ENCODE measurements at places on chromosomes 7 and 10. TPM values are rescaled to one million over a fixed set of nuclear protein-coding genes. Genes with fewer than 3 reads are reported as not detected.

DNA sequence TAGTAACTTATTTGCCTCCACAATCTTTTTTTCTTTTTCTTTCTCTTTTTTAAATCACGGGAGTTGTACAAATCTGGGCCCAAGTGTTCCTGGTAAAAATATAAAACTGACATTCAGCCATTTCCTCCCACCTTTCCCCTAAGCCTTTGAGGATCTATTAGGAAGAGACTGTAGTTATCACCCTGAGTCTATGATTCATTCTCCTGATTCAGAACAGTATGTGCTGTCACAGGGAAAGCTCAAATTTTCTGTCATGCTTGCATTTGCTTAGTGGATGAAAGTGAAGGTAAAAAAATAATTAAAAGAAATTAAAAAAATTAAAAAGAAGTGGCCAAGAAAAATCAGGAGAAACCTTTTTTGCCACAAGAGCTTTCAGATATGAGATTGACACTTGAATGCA is 71.7 kb downstream of the KIF20B start:
- DNase-seq = no peak

GRCh38 chr10:83612050-83612449 is 527.3 kb upstream of the GHITM start:
- no peak for DNase-seq

NPY4R gene
- not detected for polyA plus RNA-seq

DDC gene
- polyA plus RNA-seq = 0.46 TPM

PAX2 gene
- not detected for polyA plus RNA-seq

DNA sequence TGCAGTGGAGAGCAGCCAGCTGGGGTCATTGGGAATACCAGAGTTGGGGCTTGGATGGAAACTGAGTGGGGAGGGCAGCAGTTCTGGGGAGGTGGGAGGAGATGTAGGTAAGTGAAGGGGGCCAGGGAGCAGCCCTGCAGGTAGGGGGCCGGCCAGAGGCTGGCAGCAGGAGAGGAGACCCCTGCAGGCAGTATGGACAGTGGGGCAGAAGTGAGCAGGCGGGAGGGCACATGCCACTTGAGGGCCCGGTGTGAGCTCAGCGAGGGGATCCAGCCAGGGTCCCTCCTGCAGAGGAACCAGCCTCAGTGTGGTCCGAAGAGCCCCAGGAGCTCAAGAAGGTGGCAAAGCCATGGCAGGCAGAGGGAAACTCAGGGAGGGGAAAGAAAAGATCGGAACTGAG is 75.4 kb downstream of the WDR11 start:
- no peak for DNase-seq

DNA sequence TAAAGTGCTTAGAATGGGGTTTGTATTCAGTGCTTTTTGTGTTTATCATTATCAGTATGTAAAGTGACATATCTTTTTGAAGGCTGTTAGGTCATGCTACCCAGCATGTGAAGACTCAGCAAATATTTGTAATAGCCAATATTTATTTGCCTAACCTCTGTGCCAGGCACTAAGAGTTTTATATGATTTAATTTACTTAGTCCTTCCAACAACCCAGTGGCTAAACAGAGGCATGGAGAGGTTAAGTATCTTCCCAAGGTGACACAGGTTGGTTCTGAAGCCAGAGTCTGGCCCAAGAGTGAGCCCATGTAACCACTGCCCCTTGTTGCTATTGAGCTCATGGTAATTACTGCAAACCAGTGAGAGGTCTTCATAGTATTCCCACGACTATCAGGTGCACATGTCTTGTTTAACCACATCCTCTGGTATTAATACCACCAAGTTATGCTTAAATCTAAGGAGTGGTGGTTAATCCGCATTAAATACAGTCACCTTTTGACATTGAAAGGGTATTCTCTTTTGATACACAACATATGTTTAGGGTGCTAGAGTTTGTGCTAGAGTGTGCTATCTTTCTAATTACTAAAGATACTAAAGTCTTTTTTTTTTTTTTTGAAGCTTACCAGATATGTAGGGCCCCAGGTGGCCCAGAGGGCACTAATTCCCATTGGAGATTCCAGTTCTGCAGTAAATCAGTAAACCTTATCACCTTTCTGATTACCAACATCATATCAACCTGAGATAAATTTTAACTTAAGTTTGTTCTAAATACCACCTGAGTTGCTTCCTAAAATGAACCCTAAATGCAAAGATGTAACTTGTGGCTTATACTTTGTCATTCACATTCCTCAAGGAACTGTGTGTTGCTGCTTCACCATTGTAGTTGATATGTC is 2.9 kb downstream of the ADD3 start:
- no peak for DNase-seq

OR6V1 gene
- polyA plus RNA-seq = not detected

GRCh38 chr7:79037001-79037400 is 416.5 kb downstream of the MAGI2 start:
- no peak for DNase-seq

MACROH2A2 gene
- polyA plus RNA-seq = 30.7 TPM

DNA sequence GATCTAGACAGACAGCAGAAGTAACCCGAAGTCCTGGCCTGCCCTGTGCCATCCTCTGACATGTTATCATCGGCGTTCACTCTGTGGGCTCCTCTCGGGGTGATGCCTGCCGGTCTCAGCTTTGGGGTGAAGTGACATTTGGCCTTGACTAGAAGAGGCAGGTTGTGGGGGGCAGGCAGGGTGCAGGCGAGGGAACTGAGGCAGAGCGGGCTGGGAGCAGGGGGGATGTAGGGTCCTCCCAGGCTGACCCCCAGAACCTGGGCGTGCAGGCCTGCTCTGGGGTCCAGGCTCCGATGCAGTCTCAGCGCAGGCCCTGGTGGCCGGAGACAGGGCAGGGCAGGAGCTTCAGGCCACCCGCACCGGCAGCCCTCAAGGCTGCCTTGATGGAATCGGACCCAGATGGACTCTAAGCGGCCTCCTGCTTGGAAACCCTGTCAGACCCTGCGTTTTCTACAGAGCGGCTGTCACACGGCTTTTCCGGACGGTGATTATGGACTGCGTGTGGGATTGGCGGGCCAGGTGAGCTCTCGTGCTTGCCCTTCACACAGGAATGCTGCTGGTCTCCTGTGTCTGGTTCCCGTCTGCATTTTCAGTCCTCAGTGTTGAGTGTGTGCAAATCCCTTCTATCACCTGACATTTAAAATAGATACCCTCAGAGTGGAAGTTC is 842 bp upstream of the JAKMIP3 start:
- DNase-seq = no peak

DNA sequence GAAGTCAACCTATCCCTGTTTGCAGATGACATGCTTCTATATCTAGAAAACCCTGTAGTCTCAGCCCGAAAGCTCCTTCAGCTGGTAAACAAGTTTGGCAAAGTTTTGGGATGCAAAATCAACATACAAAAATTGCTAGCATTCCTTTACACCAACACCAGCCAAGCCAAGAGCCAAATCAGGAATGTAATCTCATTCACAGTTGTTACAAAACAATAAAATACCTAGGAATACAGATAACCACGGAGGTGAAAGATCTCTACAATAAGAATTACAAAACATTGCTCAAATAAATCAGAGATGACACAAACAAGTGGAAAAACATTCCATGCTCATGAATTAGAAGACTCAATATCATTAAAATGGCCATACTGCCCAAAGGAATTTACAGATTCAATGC is 50.4 kb upstream of the ZNF365 start:
- no peak for DNase-seq

DNA sequence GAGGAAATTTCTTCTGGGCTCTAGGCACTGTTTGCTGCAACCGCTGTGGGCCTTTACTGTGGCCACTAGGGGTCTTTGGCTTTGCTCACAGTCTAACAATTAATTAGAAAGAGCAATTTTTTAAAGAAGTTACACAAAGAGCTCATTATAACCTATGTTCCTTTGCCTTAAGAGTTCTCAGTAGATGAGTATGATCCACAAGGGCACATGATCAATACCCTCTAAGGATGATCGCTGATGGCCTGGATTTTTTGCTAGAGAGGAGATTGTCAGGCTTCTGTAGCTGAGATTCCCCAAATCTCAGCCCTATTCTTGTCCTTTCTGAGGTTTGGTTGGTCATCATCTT is 80.8 kb upstream of the RHOBTB1 start:
- DNase-seq = peak; percentile 41

GRCh38 chr7:33981671-33982424 is 76.5 kb downstream of the BMPER start:
- DNase-seq = no peak

CALML5 gene
- not detected for polyA plus RNA-seq

DNA sequence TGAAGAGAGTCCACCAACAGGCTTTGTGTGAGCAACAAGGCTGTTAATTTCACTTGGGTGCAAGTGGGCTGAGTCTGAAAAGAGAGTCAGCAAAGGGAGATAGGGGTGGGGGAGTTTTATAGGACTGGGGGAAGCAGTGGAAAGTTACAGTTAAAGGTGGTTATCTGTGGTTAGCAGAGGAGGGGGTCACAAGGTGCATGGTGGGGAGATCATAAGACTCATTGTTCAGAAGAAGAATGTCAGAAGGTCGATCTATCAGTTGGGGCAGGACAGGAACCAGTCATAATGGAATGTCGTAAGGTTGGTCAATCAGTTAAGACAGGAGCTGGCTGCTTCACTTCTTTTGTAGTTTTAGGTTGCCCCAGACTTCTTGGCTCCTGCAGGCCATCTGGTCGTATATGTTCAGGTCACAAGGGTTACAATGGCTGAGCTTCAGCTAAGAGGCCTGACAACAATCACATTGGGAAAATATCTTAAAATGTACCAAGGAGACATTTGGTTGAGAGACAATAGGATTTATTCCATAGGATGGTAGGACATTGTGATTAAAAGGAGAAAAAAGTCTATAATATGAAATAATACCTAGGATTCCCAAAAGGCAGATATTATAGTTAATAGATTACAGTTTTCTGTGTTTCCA is 356.4 kb downstream of the ANKRD7 start:
- no peak for DNase-seq

DNA sequence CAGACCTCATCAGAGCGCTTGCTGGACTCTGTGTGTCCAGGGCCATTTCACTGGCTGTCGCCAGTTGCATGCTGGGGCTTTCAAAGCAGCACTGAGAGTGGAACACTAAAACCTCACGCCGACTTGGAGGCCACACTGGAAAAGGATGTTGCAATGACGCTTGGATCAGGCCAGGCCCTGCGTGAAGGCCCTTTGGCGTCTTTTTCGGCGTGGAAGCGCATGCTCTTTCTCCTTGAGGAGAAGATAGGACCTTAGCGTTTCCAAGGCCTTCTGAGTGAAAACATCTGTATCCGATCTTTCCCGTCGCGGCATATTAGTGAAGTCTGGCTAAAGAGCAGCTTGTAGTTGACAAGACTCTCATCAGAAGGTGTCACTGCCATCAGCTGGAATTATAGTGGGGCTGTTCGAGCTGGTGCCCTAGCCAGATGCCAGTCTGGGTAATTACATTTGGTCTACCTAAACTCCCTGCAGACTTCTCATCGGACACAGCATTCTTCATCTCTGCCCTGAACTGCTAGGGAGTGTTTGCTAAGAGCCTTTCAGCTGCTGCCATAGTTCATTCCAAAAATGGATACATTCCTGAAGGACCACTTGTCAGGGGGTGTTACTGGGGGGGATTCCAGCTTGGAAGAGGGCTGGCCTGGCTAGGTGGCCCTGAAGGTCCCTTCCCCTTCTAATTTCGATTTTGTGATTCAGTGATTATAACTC is 167.7 kb upstream of the TCF7L2 start:
- DNase-seq = peak; percentile 91

SEMA3C gene
- polyA plus RNA-seq = 184 TPM

MOGAT3 gene
- polyA plus RNA-seq = not detected

GRCh38 chr10:8049865-8050555 is 4.5 kb upstream of the GATA3 start:
- DNase-seq = no peak

BUB3 gene
- 67.0 TPM for polyA plus RNA-seq

SLC26A5 gene
- 0.49 TPM for polyA plus RNA-seq

GRCh38 chr10:78139341-78139740 is 105.7 kb downstream of the RPS24 start:
- DNase-seq = no peak

GRCh38 chr7:4747746-4748145 is 27.7 kb upstream of the AP5Z1 start:
- DNase-seq = no peak

- peak; percentile 29 for DNase-seq
These were observed 79.2 kb upstream of the PPP1R3C start for GRCh38 chr10:91711885-91712680.

PON3 gene
- 5.1 TPM for polyA plus RNA-seq

GOLGA7B gene
- 0.06 TPM for polyA plus RNA-seq

ZNF425 gene
- 5.7 TPM for polyA plus RNA-seq

SPDYE5 gene
- polyA plus RNA-seq = not detected

- DNase-seq = no peak
These were observed 764.4 kb downstream of the LRMDA start for GRCh38 chr10:76195654-76196390.

OPN4 gene
- 0.98 TPM for polyA plus RNA-seq

DNA sequence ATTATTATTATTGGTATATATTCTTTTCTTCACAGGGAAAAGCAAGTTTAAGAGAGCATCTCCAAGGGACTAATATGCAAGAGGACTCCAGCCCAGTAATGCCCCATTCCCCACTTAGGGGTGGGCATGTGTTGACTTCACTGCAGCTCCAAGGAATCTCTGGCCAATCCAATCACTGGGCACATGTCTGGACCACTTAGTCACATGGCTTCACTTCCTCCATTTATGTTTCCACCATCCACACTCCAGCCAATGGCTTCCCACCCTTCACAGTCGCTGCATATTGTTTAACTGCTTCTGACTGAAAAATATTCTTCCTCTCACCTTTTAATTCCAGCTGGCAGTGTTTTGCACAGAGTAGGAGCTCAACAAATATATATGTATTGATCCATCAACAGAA is 43.6 kb downstream of the FBXL13 start:
- DNase-seq = no peak

GRCh38 chr10:49508249-49508648 is 30.7 kb downstream of the ERCC6 start:
- DNase-seq = no peak

DNA sequence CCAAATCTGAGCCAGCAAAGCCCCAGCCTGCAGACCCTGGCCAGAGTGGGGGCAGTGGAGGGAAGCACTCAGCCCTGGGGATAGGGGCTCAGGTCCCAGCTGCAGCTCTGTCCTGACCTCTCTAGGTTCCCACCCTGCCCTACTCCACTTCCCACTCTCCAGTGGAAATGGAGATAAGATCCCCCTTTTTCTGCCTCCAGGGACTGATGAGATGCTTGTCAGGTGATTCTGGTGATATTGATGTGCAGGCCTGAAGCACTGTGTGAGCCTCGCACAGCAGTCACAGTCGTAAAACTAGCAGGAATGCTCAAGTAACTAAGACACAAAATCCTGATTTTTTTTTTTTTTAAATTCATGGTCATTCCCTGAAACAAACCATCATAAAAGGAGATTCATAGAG is 55.0 kb upstream of the BTBD16 start:
- DNase-seq = no peak

- no peak for DNase-seq
These were observed 27.9 kb upstream of the GATA3 start for GRCh38 chr10:8026349-8027259.

TLX1 gene
- not detected for polyA plus RNA-seq

CALML3 gene
- polyA plus RNA-seq = 0.35 TPM

EZH2 gene
- 17.9 TPM for polyA plus RNA-seq

All from muscle of arm (tissue), 14 donors.